ENCODE measurements at places on chromosomes 2 and 18.

DNA sequence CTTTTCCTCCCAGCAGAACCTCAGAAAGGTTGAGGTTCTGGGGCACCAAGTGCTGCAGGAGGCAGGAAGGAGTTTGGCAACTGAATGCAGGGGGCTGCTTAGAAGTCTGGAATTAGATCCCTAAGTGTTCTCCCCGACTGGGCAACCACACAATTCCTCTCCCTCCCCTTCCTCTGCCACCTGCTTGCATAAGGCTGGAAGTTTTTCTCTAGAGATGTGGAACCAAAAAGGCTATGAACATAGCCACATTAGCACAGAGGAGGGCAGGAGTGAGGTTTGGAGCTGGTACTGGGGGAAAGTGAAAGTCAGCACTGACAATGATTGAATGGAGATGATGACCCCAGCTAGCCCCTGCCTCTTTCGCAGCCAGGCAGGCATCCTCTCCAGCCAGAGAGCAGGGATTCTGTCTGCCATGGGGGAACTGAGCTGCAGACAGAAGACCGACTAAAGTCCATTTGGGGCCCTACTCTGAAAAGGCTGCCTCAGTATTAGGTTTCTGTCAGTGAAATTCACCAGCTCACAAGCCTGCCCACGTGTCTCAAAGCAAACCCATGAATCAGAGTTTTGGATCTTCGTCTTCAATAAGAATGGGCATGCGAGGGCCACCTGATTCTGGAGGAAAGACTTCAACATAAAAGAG lies 87.9 kb upstream of the ITGA6 start:
- DNase-seq: peak; percentile 52

- DNase-seq: no peak
Measured at GRCh38 chr18:57427429-57428201, 7.6 kb upstream of the ONECUT2 start.

GRCh38 chr18:13470516-13471197 lies 252.1 kb downstream of the LDLRAD4 start:
- peak; percentile 80 for DNase-seq

DNA sequence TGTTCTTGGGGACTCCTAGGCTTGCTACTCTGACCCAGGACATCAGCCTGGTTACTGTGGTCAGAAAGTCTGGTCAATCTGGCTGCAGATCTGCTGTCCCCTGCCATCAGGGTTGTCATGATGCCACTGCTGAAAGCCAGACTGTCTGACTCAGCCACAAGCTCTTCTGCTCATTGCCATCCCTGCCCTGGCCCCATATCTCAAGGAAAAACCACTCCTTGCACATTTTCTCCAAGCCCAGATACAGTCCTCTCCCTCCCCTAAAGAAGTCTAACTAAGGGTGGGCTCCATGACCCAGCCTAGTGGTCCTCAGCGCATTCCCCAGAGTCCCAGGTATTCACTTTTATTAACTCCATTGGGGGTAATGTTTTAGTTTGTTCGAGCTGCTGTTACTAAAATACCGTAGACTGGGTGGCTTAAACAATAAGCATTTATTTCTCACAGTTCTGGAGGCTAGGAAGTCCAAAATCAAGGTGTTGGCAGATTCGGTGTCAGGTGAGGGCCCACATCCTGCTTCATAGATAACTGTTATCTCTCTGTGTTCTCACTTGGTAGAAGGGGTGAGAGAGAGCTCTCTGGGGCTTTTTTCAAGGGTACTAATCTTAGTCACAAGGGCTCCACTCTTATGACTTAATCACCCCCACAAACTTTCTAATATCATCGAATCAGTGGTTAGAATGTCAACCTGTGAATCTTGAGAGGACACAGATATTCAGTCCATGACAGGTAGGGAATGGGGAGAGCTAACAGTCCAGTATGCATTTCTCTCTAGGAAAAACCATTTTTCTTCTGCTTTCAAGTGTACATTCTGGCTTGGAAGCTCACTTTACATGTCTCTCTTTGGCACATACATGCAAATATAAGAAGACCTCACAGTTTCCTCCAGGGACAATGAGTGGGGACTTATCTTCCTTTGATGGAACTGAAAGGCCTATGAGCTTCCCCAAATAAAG lies 94.8 kb upstream of the CXCR4 start:
- no peak for DNase-seq

- no peak for DNase-seq
Measured at GRCh38 chr2:241193271-241193670, 4.8 kb downstream of the ANO7 start.

DNA sequence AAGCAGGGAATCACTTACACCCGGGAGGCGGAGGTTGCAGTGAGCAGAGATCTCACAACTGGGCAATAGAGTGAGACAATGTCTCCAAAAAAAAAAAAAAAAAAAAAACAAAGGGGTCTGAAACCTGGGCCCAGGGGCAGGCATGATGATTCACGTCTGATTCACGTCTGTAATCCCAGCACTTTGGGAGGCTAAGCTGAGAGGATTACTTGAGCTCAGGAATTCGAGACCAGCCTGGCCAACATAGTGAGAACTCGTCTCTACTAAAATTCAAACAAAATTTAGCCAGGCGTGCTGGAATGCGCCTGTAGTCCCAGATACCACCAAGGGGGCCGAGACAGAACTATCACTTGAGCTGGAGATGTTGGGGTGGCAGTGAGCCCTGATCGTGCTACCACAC lies 30.3 kb downstream of the TEX44 start:
- DNase-seq: no peak

GRCh38 chr2:111157798-111158197 lies 37.1 kb downstream of the BCL2L11 start:
- no peak for DNase-seq

DNA sequence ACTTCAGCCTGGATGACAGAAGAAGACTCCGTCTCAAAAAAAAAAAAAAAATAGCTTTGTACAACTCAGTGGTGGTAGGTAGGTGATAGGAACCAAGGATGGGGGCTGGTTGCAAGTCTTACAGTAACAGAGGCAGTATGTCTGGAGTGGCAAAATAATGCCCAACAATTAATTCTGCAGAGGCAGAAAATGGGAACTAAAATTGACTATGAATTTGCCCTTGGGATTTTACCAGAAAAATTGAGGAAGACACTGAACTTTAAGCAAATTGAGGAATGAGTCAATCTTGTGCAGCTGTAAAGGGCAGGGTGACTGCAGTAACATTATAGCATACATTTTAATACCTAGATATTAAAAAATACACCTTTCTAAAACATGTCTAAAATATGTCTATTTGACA lies 292.1 kb upstream of the FBXO11 start:
- DNase-seq: peak; percentile 82

- DNase-seq: no peak
Measured at GRCh38 chr2:18047213-18047611, 168.7 kb downstream of the KCNS3 start.

- DNase-seq: no peak
Measured at GRCh38 chr2:187995556-187995955, 296.1 kb upstream of the GULP1 start.

GRCh38 chr2:10269291-10269690 lies 33.4 kb upstream of the HPCAL1 start:
- DNase-seq: no peak

DNA sequence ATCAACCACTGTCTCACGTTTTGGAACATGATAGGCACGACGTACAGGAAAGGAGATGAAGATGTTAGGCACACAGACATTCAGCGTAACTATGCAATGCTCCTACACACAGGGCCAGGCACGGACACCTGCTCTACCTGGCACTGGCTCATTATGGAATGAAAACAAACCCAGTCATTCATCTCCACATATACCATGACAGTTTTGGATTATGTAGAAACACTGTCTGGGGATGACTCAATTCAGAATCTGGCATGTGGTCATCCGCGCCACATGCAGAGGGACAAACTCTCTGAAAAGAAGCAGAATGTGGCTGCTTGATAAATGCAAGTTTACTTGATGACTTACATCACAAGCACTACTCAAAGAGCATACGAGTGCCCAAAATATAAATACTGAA lies 29.5 kb upstream of the NFU1 start:
- DNase-seq: no peak

- no peak for DNase-seq
Measured at GRCh38 chr2:121202541-121203310, 82.3 kb downstream of the TFCP2L1 start.

DNA sequence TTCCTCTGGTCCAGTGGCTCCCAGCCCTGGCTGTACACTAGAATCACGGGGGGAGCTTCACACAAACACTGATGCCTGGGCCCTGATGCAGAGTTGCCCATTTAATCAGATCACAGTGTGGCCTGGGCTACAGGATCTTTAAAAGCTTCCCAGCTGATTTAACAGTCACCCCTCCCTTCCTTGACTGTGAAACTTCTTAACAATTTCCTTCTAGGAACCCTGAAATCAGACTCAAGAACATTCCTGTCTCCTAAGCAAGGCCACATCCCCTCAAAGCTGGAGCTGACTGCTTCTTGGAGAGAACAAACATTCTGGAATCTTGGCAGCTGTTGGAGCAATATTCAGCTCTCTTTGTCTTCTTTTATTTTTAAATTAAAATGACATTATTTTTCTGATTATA lies 88.7 kb downstream of the ADD2 start:
- DNase-seq: no peak

Measured in suppressor macrophage treated with lipopolysaccharide for 4 hours (primary cell).